ENCODE measurements at places on chromosomes 1 and 21. TPM values are rescaled to one million over a fixed set of nuclear protein-coding genes. Genes with fewer than 3 reads are reported as not detected.

DNA sequence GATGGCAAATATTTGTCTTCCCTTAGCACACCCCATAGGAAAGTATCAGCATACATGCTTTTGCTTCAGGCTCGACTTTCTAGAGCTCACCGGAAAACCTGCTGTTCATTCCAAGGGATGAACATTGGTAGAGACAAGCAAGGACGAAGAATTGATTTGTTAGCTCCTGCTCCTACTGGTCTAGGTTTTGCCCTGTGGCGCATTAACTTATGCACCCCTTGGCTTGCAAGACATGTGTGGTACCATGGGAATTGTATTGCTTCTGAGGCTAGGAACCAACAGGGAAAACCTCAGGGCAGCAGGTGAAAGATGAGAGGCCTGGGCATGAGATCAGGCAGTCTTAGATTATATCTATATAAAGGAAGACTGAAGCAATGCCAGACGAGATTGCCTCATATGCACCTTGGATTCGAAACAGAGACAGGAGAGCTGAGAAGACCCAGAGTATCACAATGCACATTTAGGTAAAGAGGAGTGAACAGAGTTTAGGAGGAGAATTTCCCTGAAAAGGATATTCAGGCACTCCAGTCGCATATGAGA, 771.2 kb upstream of the B3GALT2 start:
- DNase-seq: no peak

Gene CELA3A
- total RNA-seq: not detected

- peak; percentile 17 for DNase-seq
Observed at GRCh38 chr1:29948581-29948980, 712.3 kb downstream of the PTPRU start.

- no peak for DNase-seq
Observed at GRCh38 chr1:11456965-11457364, 22.0 kb upstream of the DISP3 start.

DNA sequence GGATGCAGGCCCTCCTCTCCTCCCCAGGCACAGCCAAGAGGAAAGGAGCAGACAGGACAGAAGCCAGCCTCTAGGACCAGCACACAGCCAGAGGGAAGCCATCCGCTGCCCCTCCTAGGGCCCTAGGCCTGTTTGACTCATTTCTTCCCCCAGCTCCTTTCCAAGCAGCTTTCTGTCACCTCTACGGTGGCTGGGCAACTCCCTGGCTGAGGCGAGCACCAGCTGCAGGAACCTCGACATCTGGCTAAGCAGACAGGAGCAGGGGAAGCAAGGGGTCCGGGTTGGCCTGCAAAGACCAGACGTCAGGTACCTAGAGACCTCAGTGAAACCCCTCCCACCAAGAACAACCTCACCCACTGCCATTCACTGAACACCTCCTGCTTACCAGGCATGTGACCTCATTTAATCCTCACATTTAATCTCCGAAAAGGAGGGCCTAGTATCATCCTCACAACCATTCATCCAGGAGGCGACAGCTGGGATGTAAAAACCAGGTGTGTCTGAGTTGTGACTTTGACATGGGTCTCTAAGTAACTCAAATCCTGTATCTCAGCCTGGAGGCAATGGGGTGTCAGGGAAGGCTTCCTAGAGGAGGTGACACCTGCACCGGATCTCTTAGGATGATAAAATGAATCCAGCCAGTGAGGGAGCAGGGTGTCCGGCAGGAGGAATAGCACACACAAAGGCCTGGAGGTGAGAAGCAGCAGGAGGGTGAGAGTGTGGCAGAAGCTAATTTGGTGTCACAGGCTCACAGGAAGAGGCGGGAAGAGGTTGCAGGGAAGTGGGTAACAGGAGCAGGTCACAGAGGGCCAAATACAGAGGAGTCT, 5.9 kb downstream of the LRP8 start:
- no peak for DNase-seq

- peak; percentile 42 for DNase-seq
Observed at GRCh38 chr1:207644852-207645634, at the start of gene CR1L. Gene CR1L, plus strand, starts transcription at chr1:207645133. Its CDS starts 101 bp downstream, at chr1:207645234.

Gene CFAP45
- total RNA-seq: 0.21 TPM

Gene HTR6
- total RNA-seq: not detected

Gene LIPI
- not detected for total RNA-seq

Gene CTTNBP2NL
- total RNA-seq: 5.0 TPM

DNA sequence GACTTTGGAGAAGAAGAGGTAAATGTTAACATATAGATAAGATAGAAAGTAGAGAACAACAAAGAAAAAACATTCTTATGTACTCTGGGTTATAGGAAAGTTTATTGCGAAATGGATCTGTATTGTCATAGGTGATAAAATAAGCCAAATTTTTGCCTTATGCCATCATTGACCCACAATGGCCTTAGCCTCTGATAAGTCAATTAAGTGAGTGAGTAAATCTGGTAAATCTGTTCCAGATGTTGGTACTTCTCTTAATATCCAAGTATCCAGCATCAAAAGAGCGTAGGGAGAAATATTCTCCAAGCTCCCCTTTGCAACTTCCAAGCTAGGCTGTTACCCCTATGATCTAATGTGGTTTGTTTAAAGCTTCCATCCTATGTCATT, 38.3 kb upstream of the CLCA4 start:
- no peak for DNase-seq

GRCh38 chr1:53892911-53893310, 1.1 kb upstream of the DIO1 start:
- no peak for DNase-seq

- DNase-seq: no peak
Observed at GRCh38 chr21:39176271-39176709, 7.0 kb downstream of the PSMG1 start.

GRCh38 chr1:201884425-201884824, 4.3 kb upstream of the SHISA4 start:
- no peak for DNase-seq

DNA sequence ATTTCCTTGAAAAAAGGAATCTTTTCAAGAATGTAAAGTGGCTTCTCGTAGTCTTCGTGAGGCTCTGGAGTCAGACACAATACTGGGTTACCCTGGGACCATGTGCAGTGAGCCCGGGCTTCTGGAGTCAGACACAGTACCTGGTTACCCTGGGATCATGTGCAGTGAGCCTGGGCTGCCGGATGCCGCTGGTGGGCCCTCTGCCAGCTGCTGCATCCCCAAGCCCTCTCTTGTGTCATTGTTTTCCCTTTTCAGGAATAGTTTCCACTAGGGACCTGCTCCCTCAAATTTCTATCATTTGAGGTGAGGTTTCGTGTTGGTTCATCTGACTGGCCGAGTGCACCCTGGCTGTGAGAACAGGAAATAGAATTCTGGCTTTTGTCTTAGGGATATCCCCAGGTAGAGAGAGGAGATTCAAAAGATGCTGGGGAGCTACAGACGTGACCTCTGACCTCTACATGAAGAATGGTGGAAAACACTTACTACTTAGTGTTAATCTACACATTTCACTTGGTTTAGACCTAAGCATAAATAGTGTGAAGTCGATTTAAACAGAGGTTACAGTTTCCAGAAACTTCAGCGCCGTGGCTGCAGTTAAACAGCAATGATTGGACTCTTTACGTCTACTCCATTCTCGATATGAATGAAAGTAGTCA, 10.6 kb downstream of the ADARB1 start:
- no peak for DNase-seq

GRCh38 chr1:60126723-60127122, 53.2 kb upstream of the C1orf87 start:
- no peak for DNase-seq

GRCh38 chr1:245969283-245969682, 537.8 kb downstream of the SMYD3 start:
- DNase-seq: peak; percentile 45

DNA sequence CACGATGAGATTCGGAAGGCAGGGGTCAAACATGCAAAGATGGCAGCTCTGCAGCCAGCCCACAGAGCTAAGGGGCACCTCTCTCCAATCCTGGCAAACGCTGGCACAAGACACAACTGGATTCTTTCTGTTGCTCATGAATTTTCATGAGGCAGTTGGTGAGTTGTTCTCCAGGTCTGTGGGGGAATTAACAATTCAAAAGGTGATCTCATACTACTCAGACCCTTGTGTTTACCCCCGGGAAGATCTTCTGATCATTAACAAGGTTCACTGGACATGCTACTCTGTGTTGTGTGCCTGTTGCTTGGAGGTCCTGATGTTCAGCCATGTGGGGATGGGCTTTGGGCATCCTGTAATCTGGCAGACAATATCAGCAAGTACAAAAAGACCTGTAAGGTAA, 128.9 kb downstream of the HHAT start:
- DNase-seq: no peak

- no peak for DNase-seq
Observed at GRCh38 chr1:77639056-77639455, 43.4 kb downstream of the ZZZ3 start.

- no peak for DNase-seq
Observed at GRCh38 chr1:27179379-27179778, 24.5 kb upstream of the SLC9A1 start.

DNA sequence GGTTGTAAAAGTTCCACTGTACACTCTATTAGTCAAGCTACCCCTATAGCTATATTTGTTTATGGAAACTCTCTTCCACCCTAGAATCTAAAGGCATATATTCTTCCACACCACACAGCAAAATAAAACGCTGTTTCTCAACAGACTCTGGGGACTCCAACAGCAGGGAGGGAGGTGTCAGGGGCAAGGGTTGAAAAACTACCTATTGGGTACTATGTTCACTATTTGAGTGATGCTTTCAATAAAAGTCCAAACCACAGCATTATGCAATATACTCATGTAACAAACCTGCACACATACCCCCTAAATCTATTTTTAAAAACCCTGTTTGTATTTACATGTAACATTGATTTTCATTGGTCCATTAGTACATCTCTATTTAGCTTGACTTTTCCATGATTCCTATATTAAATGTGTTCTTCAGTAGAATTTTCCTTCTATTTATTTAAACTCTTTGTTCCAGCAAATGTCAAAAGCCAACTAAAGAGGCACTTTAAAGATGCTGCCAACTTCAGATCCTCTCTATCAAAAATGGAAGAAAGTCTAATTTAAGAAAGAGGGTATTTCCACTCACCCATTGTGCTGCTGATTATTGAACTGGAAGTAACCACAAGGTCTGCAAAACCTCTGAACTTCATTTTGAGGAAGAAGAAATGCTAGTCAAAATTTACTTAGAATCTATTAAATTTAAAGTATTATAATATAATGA, 26.2 kb downstream of the RGS7 start:
- DNase-seq: no peak

DNA sequence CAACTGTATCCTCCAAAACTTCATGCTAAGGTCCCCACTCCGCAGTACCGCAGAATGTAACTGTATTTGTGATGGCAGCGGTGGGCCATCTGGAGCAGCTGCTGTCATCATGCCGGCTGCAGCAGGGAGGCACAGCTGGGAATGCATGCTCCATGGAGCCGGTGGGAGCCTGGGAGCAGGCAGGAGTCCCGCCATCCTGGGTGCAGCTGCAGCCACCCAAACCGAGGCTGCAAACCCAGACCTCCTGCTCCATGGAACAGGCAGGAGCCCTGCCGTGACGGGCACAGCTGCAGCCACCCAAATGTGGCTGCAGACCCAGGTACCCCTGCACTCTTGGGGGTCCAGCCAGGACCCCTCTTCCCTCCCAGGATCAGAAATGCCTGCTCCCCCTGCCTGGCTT, 80.3 kb downstream of the SCMH1 start:
- no peak for DNase-seq

- DNase-seq: no peak
Observed at GRCh38 chr1:25621876-25622275, 5.3 kb downstream of the MAN1C1 start.

GRCh38 chr1:3858231-3858981, 1.1 kb downstream of the DFFB start:
- no peak for DNase-seq

DNA sequence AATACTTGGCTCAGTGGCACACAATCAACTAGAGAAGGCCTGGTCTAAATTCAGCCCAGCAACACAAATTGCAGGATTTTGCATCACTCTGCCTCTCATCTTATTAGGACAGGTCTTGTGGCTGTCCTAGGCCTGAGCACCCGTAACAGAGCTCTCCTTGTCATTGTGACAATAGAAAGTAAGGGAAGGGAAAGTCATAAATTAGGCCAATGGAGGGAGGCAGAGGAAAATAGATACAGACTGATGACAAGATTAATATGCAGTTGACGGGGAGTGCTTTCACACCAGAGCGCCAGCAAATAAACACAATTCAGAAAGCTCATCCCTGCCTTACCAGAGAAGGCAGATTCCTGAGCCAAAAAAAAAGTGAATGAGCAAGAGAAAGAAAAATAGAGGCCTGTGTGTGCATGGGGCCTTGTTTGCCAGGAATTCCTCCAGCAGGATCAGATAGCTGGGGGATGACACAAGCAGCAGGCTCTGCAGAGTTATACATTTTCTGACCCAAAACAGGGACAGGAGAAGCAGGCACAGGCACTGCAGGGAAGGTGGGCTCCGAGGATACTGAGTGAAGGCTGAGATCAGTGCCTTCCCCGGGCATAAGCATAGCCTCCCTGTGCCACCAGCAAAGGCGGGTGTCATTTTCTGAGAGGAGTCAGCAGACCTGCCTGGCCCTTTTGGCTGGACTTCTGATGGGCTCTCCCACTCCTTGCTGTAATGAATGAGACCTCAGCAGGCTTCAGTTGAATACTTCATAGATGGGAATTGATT, 110.0 kb upstream of the SPAG17 start:
- DNase-seq: no peak

DNA sequence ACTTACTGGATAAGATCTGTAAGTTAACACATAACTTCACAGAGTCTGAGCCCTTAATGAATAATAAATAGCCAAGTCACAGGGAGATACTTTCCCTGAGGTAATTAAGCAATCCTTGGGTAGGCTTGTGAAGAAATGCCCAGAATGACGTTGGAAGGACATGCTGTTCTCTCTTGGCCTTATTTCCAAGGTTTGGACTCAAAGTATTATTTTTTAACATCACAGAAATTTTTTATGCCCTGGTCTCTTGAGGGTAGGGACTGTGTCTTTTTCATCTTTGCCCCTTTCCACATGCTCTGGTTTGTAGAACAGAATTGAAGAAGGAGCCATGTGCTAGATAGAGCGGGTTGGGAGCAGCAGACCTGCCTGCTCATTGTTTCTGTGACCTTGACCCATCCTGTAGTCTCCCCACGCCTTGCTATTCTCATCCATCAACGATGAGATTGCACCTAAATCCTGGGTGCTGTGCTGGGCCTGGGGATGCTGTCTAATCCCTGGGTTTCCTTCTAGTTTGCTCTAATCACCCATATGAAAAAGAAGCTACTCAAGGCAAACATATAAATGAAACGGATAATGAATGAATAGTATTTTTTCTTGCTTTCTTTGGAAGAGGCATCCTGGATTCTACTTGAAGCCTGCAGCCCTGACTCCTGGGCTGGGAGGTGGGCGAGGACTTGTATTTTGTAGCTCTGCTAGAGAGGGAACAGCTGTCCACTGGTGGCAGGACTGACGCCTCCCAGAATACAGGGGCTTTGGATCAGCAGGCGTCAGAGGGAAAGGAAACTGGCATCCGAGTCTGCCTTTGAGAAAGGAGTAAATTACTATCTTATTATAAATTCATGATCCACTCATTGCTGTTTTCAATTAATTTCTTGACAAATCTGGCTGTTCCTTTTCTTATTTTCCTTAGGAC, 17.5 kb upstream of the LAMTOR5 start:
- DNase-seq: no peak

Gene FAM110D
- 0.04 TPM for total RNA-seq
